ENCODE measurements at places on chromosomes 13 and 19.

DNA sequence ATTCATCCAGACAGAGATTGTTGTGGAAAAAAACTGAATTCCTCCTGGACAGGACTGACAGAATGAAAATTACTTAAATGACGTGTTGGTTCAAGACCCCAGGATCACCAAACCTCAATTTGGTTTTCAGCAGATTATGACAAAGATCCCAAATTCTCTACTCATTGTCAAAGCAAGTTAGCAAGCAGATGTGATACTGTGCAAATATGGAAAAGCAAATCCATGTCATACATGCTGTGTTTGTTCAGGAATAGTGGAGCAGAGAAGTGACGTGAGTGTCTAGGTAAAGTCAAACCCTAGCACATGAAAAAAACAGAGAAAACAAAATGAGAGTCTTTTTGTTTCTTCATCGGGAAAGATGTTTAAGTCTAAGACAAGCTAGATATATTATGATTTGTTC lies 169.2 kb upstream of the NBEA start:
- no peak for DNase-seq

GRCh38 chr19:2653710-2654707 lies 48.5 kb downstream of the GNG7 start:
- DNase-seq = no peak

GRCh38 chr19:6108721-6109633 lies 1.3 kb downstream of the RFX2 start:
- no peak for DNase-seq

DNA sequence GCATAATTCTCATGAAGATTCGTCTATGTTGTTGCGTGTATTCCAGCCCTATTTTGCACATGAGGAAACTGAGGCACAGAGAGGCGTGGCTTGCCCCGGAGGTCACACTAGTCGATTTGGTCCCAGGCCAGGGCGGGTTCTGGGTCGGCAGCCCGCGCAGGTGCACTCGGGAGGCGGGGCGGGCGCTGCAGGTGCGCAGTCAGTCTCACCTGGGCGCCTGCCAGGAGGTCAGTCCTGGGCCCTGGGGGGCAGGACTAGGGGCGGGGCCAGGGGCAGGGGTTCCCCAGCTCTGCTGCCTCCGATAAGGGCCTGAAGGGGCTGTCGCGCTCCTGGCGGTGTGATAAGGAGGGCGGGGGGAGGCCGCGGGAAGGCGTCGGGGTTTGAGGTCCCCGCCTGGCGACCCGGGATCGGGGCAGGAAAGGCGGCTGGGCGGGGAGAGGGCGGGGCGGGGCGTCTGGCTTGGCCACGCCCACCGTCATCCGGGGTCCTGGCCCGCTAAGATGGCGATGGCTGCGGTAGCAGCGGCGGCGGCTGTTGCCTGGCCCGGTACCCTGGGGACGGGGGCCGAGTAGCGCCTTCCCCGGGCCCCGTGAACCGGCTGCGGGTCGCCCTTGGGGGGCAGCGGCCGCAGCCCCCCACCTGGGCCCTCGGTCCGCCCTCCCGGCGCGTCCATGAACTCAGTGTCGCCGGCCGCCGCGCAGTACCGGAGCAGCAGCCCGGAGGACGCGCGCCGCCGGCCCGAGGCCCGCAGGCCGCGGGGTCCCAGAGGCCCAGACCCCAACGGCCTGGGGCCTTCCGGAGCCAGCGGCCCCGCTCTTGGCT lies at the start of gene ATG4D:
Gene ATG4D (plus strand): TSS at position 485 of the 822 bp plus-strand sequence. CDS start 187 bp downstream, at position 672.
- peak; percentile 85 for DNase-seq

DNA sequence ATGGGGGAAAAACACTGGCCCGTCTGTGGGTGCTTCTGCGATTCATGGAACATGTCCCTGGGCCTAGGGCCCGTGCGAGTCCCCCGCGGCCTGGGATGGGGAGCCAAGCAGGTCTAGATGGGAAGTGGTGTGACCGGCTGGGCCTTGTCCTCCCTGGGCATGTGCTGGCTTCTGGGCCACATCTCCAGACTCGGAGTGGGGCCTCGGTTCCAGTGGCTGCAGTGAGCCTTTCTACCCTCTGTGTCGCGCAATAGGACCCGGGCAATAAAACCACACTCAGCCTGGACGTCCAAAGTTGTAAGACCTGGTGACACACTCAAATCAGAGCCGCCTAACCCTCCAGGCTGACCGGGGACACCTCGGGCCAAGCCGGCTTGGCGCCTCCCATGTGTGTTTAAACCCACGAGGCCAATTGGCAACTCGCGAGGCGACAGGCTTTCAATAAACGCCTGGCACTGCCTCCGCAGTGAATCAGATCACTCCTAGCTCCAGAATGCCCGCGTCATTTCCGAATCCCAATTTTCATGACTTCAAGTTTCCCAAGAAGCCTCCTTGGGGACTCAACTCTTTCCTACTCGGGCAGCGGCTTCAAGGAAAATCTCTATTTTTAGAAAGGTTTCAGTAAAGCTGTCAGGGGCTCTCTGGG lies 57.3 kb downstream of the KLF2 start:
- DNase-seq = peak; percentile 68

- DNase-seq = peak; percentile 13
Measured at GRCh38 chr19:7292950-7293761, 1.1 kb downstream of the INSR start.

DNA sequence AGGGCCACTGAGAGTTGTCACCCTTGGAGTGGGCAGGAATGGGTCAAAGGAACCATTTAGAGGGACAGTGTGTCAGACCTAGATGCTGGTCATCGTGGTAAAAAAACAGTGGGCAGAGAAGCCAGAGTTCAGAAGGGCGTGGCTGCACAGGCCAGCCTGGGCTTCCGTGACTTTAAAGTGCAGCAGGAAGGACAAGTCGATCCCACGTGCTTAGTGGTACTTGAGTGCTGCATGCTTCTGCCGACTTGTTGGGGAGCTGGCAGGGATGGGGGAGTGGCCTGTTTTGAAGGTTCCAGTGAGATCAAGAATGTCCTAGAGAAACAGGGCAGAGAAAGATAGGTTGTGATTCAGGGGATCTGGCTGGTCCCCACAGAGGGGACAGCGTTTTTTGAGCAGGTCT lies 17.0 kb downstream of the LYL1 start:
- DNase-seq = no peak

DNA sequence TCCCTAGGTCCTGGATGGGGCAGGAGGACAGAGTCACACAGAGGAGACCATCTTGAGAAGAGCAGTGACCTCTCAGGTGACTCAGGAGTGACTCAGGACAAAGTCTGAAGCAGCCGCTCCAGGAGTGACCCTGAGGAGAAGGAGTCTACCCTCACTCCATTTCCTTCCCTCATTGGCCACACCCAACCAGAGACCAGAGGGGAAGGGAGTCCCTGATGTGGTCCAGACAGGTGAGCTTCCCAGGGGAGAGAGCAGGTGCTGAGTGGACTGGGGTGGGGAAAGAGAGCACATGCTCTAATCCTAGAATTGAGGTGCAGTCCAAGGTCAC lies 75.5 kb upstream of the MEDAG start:
- DNase-seq = no peak

GRCh38 chr19:45164577-45165335 lies 4.0 kb upstream of the NKPD1 start:
- no peak for DNase-seq

GRCh38 chr19:40530091-40530901 lies 46.4 kb upstream of the SHKBP1 start:
- DNase-seq = no peak

DNA sequence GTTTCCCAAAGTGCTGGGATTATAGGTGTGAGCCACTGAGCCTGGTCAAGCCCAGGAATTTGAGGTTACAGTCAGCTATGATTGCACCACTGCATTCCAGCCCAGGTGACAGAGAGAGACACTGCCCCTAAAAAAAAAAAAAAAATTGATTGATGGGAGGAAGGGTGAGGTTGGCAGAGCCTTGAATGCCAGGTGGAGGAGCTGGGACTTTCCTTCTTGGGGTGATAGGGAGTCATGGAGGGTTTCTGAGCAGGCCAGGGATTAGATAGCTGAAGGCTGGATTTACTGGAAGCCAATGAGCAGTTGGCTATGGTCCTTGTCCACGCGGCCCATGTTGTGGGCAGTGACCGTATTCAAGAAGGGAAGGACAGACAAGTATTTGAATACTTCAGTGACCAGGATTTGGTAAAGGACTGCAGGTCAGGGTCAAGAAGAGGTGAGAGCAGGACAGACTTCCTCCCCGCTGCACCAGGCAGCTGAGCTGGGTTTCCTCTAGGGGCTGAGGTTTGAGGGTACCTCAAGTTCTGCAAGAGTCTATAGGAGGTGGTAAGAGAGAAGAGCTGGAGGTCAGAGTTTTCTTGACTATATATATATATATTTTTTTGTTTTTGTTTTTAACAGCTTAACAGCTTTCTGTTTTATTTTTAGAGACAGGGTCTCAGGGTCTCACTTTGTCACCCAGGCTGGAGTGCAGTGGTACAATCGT lies 6.9 kb upstream of the ICAM4 start:
- DNase-seq = no peak

- DNase-seq = no peak
Measured at GRCh38 chr13:32135056-32135390, 103.4 kb downstream of the FRY start.

DNA sequence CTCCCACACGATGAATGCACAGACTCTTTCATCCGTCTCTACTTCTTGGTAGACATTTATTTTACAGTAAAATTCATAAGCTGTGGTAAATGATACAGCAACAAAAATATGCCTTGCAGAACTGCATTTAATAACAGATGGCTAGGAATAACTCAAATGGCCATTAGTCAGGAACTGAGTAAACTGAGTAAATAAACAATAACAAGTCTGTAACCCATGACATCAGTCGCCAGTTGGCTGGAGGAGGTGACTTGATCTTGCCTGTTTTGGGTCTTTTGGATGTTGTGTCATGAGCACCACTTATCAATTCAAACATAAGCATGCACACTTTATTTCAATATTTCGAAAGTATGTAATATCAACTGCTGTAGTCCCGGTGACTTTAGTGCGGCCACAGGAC lies 632.6 kb upstream of the ARGLU1 start:
- DNase-seq = no peak

DNA sequence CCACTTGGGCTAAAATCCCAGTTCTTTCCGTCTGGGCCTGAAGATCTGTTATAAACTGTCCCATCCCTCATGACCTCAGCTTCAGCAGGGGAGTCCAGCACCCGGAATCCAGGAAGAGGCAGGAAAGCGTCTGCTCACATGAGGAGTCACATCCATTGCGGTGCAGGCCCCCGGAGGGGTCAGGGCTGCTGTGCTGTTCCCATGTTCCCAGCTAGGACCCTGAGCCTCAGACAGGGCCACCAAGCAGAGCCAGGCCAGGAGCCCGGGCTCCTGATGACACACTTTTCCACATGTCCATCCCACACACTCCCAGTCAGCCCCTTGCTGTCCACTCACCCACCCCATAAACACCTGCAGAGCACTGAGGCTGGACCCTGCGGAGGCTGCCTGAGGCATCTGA lies 45.3 kb upstream of the VSTM2B start:
- DNase-seq = no peak

DNA sequence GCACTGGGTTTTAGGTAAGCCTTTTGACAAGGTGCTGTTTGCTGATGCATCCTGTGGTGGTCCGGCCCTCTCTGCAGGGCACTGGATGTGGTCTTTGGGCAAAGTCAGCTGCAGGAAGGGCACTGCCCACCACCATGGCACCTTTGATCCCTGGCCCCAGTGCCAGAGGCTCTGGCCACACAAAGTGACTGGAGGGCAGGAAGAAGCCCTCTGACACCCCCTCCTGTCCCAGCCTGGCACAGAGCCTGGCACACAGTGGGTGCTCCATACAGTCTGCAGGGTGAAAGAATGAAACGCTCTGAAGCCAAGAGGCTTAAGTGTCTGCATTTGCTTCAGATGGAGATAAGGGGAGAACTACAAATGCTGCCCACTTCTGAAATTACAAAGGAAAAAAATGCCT lies 47.6 kb upstream of the CNMD start:
- no peak for DNase-seq

GRCh38 chr19:32388393-32388855 lies 17.1 kb upstream of the DPY19L3 start:
- no peak for DNase-seq

DNA sequence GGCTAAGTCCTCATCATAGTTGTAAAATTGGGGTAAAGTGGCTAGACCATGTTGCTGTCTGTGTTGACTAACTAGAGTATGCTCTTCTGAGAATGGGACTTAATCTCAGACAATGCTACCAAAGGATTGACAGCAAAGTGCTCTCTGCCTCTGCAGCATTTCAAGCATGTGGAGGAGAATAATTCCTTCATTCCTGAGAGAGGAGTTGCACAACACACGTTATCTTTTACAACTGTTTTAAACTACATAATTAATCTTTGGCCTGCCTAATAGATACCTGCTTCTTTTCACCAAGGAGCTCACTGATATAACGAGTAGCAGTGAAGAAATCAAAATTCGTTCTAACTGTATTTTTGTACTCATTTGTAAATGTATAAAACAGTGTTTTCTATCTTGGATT lies 2172.2 kb downstream of the PCDH9 start:
- no peak for DNase-seq

GRCh38 chr19:12952488-12953137 lies 4.4 kb downstream of the GADD45GIP1 start:
- no peak for DNase-seq

- no peak for DNase-seq
Measured at GRCh38 chr13:53124623-53125022, 96.0 kb downstream of the OLFM4 start.

DNA sequence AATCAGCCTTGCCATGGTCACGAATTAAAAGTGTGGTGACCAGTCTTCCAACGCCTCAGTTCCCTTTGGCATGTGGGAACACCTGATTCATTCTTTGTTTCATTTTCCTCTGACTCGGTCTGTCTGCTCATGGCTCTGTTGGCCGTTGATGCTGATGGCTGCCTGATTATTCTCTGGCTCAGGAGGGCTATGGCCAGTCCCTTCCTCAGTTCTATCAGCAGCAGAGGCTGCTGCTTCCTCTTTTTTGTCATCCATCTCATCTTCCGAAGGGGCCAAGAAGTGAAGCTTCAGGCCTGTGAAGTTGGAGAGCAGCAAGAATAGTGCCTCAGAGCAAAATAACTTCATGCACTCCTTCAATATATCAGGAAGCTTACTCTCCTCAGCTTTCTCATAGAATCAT lies 9.5 kb upstream of the MLNR start:
- no peak for DNase-seq

DNA sequence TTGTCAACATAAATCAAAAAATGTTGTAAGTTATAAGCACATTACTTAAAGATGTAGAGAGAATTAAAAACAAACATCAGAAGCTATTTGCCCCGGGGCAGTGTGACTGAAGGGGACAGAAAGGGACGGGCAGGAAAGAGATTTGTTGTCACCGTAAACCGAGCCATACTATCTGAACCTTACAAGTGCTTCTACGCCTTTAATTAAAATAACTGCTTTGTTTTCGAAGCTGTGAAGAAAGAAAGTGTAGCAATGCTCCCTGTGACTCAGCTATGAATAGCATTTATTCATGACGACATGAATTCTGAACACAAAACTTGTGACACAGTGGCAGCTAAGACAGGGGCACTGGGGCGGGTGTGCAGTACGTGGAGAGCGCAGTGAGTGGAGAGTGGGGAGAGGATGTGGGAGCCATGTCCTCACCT lies 30.0 kb downstream of the ZNF787 start:
- DNase-seq = no peak

All from midbrain (tissue), 1 donor.